ENCODE measurements at places on chromosomes 6 and 20. TPM values are rescaled to one million over a fixed set of nuclear protein-coding genes. Genes with fewer than 3 reads are reported as not detected.

WFDC9 gene
- total RNA-seq = not detected

PRPH2 gene
- not detected for total RNA-seq

SIRPB2 gene
- 0.79 TPM for total RNA-seq

NELFCD gene
- total RNA-seq = 69.4 TPM

ACTL10 gene
- 2.7 TPM for total RNA-seq
